ENCODE measurements at places on chromosomes 3 and 15.

DNA sequence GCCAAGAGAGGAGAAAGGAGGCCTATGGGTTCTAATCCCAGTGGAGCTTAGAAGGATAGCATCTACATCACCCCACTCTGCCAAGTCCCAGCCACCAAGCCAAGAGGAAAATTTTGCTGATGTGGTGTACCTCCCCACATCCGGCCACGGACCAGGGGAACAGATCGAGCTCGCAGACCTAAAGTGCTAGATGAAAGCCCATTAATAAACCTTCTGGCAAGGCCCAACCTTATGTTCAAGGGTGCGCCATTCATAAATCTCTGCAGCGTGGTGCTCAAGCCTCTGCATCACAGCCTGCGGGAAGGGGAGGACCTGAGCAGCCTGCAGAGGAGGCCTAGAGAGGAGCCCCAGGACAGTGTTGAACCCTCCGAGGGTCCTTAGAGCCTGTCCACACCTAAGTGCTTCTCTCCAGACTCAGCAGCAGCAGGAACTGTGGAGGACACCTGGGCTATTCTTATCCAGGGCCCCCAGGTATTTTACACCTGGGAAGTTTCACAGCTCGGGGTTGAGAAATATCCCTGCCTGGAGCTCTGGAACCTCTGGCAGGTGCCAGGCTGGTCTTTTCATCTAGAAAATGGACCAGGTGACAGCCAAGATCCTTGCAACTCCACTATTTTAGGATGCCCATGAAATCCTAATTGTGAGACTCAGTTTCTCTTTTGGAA lies 68.0 kb downstream of the MRPL46 start:
- DNase-seq: no peak

DNA sequence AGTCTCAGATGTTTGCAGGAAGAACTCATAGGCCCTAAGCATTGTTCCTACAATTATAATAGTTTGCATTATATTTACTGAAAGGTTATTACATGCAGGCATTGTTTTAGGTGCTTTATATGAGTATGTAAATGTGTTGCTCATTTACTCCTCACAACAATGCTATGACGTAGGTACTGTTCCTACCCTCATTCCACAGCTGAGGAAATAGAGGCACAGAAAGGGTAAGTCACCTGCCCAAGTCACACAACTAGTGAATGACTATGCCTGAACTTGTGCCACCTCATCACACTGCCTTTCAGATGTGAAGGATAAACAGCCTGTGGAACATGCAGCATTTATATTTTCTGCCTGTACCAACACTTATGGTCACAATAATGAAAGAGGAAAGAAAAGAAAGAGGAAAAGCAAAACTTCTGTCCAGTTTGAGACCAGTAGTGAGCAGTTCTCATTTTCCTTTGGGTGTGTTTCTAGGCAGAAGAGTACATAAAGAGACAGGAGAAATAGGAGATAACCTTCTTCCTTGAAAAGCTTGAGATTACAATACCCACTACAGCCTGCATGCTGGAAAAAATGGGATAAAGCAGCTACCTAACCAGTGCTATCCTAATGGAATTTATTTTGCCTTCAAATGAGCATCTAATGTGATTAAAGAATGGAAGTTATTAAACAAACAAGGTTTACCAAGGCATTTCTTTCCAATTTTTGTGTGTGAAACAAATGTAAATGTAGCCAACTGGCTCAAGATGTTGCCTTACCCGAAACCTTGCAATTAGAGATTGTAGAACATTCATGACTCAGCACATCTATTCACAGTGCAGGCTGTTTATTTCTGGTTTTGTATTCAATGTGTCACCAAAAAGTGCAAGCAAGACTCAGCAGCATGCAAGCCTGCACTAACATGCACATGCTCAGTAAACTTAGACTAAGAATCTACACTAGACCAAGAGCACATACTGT lies 20.5 kb upstream of the ENTPD3 start:
- no peak for DNase-seq

DNA sequence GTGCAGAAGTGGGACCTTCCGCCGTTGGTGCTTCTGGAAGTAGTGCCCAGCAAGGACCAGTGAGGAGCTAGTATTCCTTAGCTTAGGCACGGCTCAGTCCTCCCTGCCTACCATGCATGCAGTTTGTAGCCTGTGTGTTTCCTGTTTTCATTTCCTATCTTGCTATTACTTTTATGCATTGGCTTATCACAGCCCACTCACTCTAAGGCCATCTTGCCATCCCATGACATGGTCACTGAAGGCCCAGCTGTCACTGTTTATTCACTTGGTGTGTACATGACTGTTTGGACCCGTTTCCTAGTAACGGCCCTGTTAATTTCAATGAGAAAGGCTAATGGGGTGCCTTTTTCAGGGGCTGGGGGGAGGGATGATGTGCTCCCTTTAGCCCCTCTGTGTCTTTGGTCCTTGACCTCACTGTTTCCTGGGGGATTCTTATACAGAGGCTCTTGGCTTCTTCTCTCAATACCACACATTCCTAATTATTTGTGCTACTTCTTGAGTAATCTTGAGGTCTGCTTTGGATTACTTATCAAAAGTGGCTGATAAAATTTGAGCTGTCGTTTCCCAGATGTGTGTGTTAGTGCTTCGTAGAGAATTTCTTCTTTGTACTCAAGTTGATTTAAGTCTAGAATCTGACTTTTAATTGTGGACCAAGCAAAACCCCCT lies 24.5 kb upstream of the TRAK1 start:
- no peak for DNase-seq

- DNase-seq: no peak
Observed at GRCh38 chr3:149596134-149596770, 61.6 kb downstream of the WWTR1 start.

Data from D341Med (cell line).